Cardiac muscle cell (in vitro differentiated cells and primary cell): ENCODE measurements at places on chromosomes 2 and 18. TPM values are rescaled to one million over a fixed set of nuclear protein-coding genes. Genes with fewer than 3 reads are reported as not detected.

GRCh38 chr2:228253752-228254151, 72.3 kb upstream of the SPHKAP start:
- H3K27me3 ChIP-seq: no peaks in the 10 kb centered on the region
- H3K27ac ChIP-seq: no peak overlapping the region
- H3K4me3 ChIP-seq: no peak overlapping the region

GRCh38 chr18:45562567-45563479, 52.5 kb upstream of the SLC14A2 start:
- H3K4me1 ChIP-seq: peaks cover 28% of the 10 kb centered on the region
- H3K4me3 ChIP-seq: no peak overlapping the region
- H3K36me3 ChIP-seq: no peaks in the 10 kb centered on the region
- no peak overlapping the region for H3K27ac ChIP-seq
- no peaks in the 10 kb centered on the region for H3K27me3 ChIP-seq

DNA sequence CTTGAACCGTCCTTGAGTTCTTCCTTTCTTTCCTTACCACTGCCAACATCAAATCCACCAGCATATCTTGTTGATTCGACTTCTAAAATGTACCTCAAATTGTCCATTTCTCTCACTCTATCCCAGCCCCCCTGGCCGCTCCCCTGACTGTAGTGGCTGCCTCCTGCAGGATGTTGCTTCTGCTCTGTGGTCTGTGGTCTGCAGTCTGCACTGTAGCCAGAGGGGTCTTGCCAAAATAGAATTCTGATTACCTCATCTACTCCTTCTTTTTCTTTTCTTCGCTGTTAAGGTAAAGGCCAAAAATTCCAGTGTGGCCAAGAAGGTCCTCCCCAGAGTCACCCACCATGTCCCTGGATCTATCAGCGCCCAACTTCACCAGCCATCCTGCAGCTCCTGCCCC, 79.5 kb upstream of the ALPP start:
- H3K4me1 ChIP-seq: no peaks in the 10 kb centered on the region
- H3K27ac ChIP-seq: no peak overlapping the region
- DNase-seq: no peak
- H3K36me3 ChIP-seq: no peaks in the 10 kb centered on the region

- H3K27ac ChIP-seq: no peak overlapping the region
- DNase-seq: peak; percentile 59
- H3K4me3 ChIP-seq: no peak overlapping the region
These were observed 19.7 kb downstream of the CLUL1 start for GRCh38 chr18:616380-616995.

- DNase-seq: no peak
- no peaks in the 10 kb centered on the region for H3K27me3 ChIP-seq
- no peak overlapping the region for H3K27ac ChIP-seq
- no peaks in the 10 kb centered on the region for H3K36me3 ChIP-seq
- no peak overlapping the region for H3K4me3 ChIP-seq
These were observed 31.2 kb downstream of the SALL3 start for GRCh38 chr18:79010802-79011201.

DNA sequence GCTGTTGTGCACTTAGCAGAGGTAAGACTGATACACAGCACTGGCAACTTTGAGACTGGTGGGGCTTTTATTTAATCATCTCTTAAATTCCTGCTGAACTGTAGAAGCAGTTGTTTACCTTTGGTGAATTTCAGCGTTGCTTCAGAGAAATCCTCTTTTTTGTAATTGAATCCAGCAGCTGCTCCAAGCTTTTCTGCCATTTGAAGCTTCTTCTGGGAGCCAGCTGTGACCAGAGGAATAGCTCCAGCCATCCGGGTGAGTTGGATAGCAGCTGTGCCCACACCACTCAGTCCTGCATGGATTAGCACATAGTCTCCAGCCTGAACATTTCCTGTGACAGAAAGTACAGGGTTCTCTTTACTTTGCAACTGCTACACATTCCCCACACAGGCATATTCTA, 3.9 kb downstream of the TP53I3 start:
- H3K36me3 ChIP-seq: peaks cover 3% of the 10 kb centered on the region
- no peak overlapping the region for H3K4me3 ChIP-seq
- H3K27me3 ChIP-seq: no peaks in the 10 kb centered on the region

- no peak overlapping the region for H3K4me3 ChIP-seq
- no peaks in the 10 kb centered on the region for H3K36me3 ChIP-seq
- DNase-seq: no peak
- H3K4me1 ChIP-seq: no peaks in the 10 kb centered on the region
- H3K27me3 ChIP-seq: peaks cover 100% of the 10 kb centered on the region
These were observed 941 bp downstream of the SKOR2 start for GRCh38 chr18:47250391-47251046.

DNA sequence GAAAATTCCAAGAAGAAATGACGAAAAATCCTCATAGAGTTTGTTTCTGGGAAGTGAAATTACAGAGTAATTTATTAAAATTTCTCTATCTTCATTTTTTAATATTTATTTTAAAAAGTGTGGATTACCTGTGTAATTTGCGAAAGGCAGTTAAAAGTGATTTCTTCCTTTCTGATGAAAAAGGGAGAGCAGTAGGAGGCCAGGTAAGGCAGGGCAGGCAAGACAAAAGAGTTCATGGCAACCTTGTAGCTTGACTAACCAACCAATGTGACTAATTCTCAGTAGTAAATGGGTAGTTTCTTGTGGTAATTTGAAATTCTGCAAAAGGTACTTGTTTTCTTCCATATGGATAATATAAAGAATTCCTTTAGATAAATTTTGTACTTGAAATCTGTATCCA, 34.9 kb upstream of the COL5A2 start:
- no peak overlapping the region for H3K27ac ChIP-seq
- H3K4me3 ChIP-seq: no peak overlapping the region
- no peaks in the 10 kb centered on the region for H3K27me3 ChIP-seq
- H3K4me1 ChIP-seq: peaks cover 11% of the 10 kb centered on the region

DNA sequence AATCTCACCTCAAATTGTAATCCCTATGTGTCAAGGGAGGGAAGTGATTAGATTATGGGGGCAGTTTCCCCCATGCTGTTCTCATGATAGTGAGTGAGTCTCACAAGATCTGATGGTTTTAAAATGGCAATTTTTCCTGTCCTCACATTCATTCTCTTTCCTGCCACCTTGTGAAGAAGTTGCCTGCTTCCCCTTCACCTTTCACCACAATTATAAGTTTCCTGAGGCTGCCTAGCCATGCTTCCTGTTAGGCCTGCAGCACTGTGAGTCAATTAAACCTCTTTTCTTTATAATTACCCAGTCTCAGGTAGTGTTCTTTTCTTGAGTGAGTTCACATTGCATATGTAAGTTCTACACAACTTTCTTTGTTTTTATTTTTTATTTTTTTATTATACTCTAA, 271.5 kb downstream of the EXOC6B start:
- H3K4me1 ChIP-seq: no peaks in the 10 kb centered on the region
- no peak for DNase-seq
- H3K27ac ChIP-seq: no peak overlapping the region
- H3K36me3 ChIP-seq: no peaks in the 10 kb centered on the region

DNA sequence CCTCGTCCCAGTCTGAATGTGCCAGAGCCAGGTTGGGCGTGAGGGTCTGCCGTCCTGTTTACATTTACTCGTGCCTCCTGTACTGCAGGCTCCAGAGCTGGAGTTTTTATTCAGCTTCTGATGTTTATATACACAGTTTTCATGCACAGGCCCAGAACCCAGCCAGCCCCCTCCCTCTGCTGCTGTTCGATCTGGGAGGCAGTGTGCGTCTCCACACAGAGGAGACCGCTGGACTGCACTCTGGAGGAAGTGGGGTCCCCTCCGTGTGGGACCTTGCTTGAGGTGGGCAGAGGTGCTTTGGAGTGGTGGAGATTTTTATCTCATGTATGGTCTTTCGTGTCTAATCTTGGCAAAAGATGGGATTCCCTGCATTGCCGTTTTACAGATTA, 90.6 kb downstream of the GLI2 start:
- no peak overlapping the region for H3K27ac ChIP-seq
- DNase-seq: no peak
- peaks cover 11% of the 10 kb centered on the region for H3K4me1 ChIP-seq
- H3K4me3 ChIP-seq: no peak overlapping the region
- H3K27me3 ChIP-seq: no peaks in the 10 kb centered on the region
- H3K36me3 ChIP-seq: no peaks in the 10 kb centered on the region

DNA sequence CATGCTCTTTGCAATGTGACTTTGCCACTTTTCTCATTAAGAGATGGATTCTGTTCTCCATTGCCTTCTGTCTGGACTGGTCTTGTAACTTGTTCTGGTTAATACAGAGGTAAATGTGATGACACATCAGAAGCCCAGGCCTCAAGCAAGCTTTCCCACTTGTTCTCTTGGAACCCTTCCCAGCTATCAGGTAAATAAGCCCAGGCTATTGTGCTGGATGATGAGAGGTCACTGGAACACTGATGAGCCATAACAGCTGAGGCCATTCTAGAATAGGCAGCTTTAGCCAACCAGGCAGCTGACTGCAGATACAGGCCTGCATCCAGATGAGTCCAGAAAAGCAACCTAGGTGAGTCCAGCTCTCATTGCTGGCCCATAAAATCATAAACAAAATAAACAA, 1007.0 kb upstream of the ACVR2A start:
- no peak overlapping the region for H3K27ac ChIP-seq
- no peak overlapping the region for H3K4me3 ChIP-seq
- no peaks in the 10 kb centered on the region for H3K4me1 ChIP-seq
- no peaks in the 10 kb centered on the region for H3K27me3 ChIP-seq
- no peaks in the 10 kb centered on the region for H3K36me3 ChIP-seq

GRCh38 chr2:11495844-11496681, 30.1 kb upstream of the E2F6 start:
- DNase-seq: no peak
- no peaks in the 10 kb centered on the region for H3K27me3 ChIP-seq
- no peak overlapping the region for H3K4me3 ChIP-seq
- no peaks in the 10 kb centered on the region for H3K36me3 ChIP-seq
- H3K27ac ChIP-seq: peak overlapping the region; percentile 42

DNA sequence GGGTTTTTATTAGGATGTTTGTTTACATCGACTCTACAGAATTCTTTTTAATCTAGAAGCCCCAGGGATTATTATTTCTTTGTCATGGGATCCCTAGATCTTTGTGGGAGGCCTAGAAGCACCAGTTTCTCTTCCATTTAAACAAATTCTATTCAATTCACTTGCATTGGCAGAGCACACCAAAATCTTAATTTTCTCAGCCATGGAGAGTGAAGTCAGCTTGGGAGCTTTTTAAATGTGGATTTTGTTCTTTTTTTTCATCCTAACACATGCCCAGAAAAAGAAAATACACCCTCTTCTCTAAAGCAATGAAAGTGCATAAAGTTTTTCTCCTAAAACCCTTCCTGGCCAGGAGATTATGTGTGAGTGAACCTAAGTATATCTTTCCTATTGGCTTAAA, 38.5 kb downstream of the CDCA7 start:
- peak overlapping the region; percentile 83 for H3K27ac ChIP-seq
- DNase-seq: no peak
- no peaks in the 10 kb centered on the region for H3K27me3 ChIP-seq
- H3K4me3 ChIP-seq: no peak overlapping the region
- H3K4me1 ChIP-seq: peaks cover 45% of the 10 kb centered on the region

GRCh38 chr18:51089691-51090090, 59.7 kb downstream of the SMAD4 start:
- H3K36me3 ChIP-seq: peaks cover 3% of the 10 kb centered on the region
- H3K4me1 ChIP-seq: no peaks in the 10 kb centered on the region

GRCh38 chr2:73069041-73069854, 2.3 kb downstream of the SFXN5 start:
- H3K4me1 ChIP-seq: peaks cover 13% of the 10 kb centered on the region
- H3K4me3 ChIP-seq: peak overlapping the region; percentile 74
- peaks cover 4% of the 10 kb centered on the region for H3K27me3 ChIP-seq
- no peak overlapping the region for H3K27ac ChIP-seq
- no peaks in the 10 kb centered on the region for H3K36me3 ChIP-seq
- DNase-seq: no peak

DNA sequence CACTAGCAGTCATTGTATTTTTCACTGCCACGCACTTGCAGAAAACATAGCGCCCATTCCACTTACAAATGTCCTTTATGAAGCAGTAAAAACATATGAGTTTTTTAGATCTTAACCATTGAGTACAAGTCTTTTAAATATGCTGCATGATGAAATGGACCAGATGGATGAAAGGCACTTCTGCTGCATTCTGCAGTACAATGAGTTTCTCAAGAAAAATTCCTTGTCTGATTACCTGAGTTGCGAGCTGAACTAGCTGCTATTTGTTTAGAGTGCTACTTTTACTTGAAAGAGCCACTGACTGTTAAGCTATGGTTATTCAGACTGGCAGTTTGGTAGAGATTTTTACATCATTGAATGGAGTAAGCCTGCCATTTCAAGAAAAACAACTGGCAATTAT, 825.5 kb upstream of the ACVR2A start:
- H3K4me1 ChIP-seq: no peaks in the 10 kb centered on the region
- DNase-seq: peak; percentile 39
- H3K27ac ChIP-seq: no peak overlapping the region
- H3K27me3 ChIP-seq: no peaks in the 10 kb centered on the region
- H3K4me3 ChIP-seq: no peak overlapping the region

DNA sequence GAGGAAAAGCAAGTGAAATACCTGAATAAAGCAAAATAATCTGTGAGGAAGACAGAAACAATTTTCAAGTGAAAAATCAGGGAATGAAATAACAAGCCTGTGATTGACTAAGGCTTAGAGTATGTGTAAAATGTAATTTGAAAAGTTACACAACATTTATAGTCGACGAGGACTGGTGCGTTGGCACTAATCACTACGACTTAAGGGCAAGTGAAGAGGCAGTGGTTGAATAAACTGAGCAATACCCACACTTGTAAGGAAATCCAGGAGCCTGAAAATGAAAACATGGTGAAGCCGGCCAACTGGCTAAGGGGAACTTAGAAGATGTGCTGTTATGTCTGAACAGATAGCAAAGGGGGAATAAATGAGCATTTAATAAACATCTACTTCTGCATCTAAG, 13.4 kb downstream of the DOK1 start:
- H3K4me3 ChIP-seq: no peak overlapping the region
- H3K27me3 ChIP-seq: peaks cover 45% of the 10 kb centered on the region
- no peaks in the 10 kb centered on the region for H3K36me3 ChIP-seq
- no peak overlapping the region for H3K27ac ChIP-seq
- no peak for DNase-seq
- no peaks in the 10 kb centered on the region for H3K4me1 ChIP-seq

The INO80B gene
- total RNA-seq: 23.0 and 40.9 TPM in 2 replicates

The FAM117B gene
- 8.5 and 8.8 TPM in 2 replicates for total RNA-seq

The TTL gene
- total RNA-seq: 21.8 and 29.7 TPM in 2 replicates

The ZNF804A gene
- total RNA-seq: 0.25 TPM in 1 of 2 replicates, not detected in the other

The HOXD1 gene
- not detected in 2 replicates for total RNA-seq

The WDSUB1 gene
- 10.3 and 13.4 TPM in 2 replicates for total RNA-seq

The ATG9A gene
- 71.4 and 75.1 TPM in 2 replicates for total RNA-seq

The OR6B2 gene
- not detected in 2 replicates for total RNA-seq

The SATB2 gene
- 1.4 and 1.5 TPM in 2 replicates for total RNA-seq
